Type B pancreatic cell (in vitro differentiated cells): ENCODE measurements at places on chromosomes 6 and 20. TPM values are rescaled to one million over a fixed set of nuclear protein-coding genes. Genes with fewer than 3 reads are reported as not detected.

FAM83D gene
- 11.7 and 23.1 TPM in 2 replicates for total RNA-seq

DNA sequence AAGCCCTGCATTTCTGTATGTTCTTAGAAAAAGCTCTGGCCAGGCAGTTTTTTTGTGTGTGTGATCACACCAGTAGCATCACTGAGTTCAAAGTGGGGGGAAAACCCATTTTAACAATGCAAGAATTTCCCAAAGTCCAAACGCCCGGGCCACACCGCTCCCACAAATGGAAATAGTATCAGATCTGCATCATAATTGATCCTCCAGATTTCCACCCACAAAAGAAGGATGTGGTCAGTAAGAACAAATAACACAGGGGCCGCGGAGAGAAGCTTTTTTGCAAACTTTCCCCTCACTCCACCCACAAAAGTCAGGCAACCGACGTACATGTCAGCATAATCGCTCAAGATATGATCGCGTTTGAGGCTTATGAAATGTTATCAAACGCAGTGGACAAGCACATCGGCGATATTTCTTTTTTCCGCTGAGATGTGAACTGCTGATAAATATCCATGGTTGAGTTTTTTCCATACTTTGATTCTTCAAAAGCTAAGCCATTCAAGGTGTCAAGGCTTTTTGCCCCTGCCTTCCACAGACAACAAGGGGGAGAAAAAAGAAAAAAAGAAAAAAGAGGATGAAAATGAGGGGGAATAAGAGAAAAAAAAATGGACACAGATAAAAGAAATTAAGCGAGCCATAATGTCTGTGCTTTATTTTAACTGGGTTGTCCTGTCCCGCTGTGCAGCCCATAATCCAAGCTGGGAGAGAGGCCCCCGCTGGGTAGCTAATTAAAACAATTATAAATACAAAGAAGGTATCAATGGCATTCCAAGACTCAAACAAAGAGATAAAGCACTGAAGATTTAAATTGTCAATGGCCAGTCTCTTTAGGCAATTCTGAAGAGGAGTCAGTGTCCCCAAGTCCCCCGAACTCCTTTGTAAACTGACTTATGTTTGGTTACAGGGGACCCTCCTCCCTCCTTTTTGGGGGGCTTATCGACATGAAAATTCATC lies 143.5 kb downstream of the ZFP64 start:
- peaks cover 16% of the 10 kb centered on the region for H3K4me1 ChIP-seq
- H3K4me3 ChIP-seq = peak overlapping the region; percentile 37
- no peak for DNase-seq
- H3K27ac ChIP-seq = no peak overlapping the region

GRCh38 chr6:118528129-118528528 lies 20.0 kb upstream of the PLN start:
- no peak overlapping the region for H3K4me3 ChIP-seq
- peaks cover 5% of the 10 kb centered on the region for H3K4me1 ChIP-seq
- DNase-seq = no peak

C6orf120 gene
- total RNA-seq = 30.4 and 30.8 TPM in 2 replicates

USP49 gene
- 2.9 and 13.2 TPM in 2 replicates for total RNA-seq

GRCh38 chr6:119224095-119224701 lies 125.4 kb downstream of the MAN1A1 start:
- H3K4me3 ChIP-seq = no peak overlapping the region
- no peaks in the 10 kb centered on the region for H3K36me3 ChIP-seq
- no peaks in the 10 kb centered on the region for H3K27me3 ChIP-seq
- H3K27ac ChIP-seq = no peak overlapping the region

IL20RA gene
- total RNA-seq = 0.90 and 1.7 TPM in 2 replicates

CCN5 gene
- not detected in 2 replicates for total RNA-seq

- H3K4me1 ChIP-seq = peaks cover 43% of the 10 kb centered on the region
- H3K4me3 ChIP-seq = peak overlapping the region; percentile 55
- H3K36me3 ChIP-seq = no peaks in the 10 kb centered on the region
- peaks cover 6% of the 10 kb centered on the region for H3K27me3 ChIP-seq
Observed at GRCh38 chr6:14513496-14514393, 396.2 kb downstream of the CD83 start.

MOG gene
- not detected in 2 replicates for total RNA-seq

GRCh38 chr20:1477896-1478490 lies 11.3 kb upstream of the NSFL1C start:
- peaks cover 31% of the 10 kb centered on the region for H3K27me3 ChIP-seq
- DNase-seq = no peak
- H3K36me3 ChIP-seq = no peaks in the 10 kb centered on the region
- no peaks in the 10 kb centered on the region for H3K4me1 ChIP-seq
- H3K27ac ChIP-seq = peak overlapping the region; percentile 69

DNA sequence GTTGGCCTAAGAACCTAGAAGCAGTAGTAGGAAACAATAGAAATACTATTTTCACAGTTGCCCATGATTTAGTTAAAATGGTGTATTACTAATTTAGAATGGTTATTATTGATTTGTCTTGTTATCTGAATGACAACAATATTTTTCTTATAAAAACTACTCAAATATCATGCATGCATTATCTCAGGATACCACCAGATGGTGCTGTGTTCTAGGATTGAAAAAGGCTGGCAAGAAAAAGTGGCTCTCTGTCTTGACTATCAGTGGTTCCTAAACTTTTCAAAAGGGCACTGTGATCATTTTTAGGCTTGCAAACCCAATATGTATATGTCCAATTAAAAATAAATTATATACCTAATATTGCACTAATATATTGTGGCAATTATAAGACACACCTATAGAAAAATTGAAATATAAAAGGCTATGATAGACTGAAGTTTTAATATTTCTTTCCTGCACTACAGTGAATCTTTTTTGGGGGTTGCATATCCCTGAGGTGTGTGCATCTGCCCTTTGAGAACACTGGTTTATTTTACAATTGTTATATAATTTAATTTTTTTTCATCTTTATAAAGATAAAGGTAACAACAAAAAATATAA lies 131.7 kb upstream of the MLIP start:
- no peak overlapping the region for H3K27ac ChIP-seq
- H3K27me3 ChIP-seq = no peaks in the 10 kb centered on the region
- no peaks in the 10 kb centered on the region for H3K36me3 ChIP-seq
- DNase-seq = no peak

DNA sequence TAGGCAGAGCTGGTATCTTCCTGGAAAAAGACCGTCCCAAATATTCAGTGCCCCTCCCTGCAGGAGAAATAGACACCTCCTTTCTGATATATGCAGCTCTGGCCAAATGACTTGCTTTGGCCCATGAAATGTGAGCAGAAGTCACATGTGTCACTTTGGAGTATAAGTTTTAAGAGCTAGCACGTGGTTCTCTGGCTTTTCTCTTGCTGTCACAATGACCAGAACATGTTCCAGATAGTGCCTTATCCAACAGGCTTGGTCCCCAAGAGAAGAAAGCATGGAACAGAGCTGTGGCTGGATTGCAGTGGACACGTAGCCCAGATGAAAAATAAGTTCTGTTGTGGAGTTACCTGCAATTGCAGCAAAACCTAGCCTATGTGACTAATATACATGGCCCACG lies 40.4 kb downstream of the UNC5CL start:
- peaks cover 4% of the 10 kb centered on the region for H3K36me3 ChIP-seq
- DNase-seq = no peak
- H3K4me3 ChIP-seq = no peak overlapping the region
- no peak overlapping the region for H3K27ac ChIP-seq
- H3K27me3 ChIP-seq = no peaks in the 10 kb centered on the region

CD93 gene
- 0.05 TPM in 1 of 2 replicates, not detected in the other for total RNA-seq
